ENCODE measurements at places on chromosomes 7 and 10.

GRCh38 chr10:48590945-48591344 is 13.9 kb downstream of the ARHGAP22 start:
- DNase-seq, result no peak

GRCh38 chr10:50629495-50630122 is 5.9 kb upstream of the SGMS1 start:
- DNase-seq, result no peak

DNA sequence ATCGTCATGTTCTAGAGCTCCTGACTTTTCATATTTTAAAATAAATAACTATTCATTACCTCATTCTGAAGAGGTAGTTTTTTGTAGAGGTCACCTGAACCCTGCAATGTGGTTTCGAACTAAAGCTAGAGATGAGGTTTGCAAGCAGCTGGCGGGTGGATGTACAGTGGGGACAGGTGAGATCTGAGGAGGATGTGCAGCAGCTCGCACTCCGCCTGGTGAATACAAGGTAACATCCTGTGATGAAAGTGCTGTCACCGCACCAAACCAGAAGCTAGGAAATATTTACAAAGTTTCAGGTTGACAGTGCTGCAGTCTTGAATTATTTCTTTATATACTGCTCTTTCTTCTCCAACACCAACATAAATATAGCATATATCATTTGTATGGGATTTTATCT is 26.5 kb downstream of the NDUFB2 start:
- DNase-seq, result peak; percentile 26

DNA sequence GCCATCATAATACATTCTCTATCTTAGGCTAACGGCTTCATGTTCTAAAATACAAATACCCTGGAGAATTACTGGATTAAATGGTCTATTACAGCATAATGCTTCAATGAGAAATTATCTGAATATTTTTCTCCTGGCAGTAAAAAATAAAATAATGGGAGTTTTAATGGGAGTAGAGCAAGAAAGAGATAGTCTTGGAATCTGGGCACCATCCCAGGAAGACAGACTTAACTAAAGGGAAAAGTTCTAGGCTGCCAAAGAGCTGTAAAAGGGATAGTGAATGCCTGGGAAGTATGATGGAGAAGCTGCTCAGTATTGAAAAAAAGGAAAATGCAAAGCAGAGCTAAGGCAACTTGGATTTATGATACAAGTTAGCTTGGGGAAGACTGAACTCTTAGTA is 12.1 kb upstream of the SYPL1 start:
- DNase-seq, result no peak

GRCh38 chr7:13988731-13989125 is 738 bp downstream of the ETV1 start:
- DNase-seq, result no peak

All from CD8-positive, alpha-beta memory T cell (primary cell).